ENCODE measurements at places on chromosomes 13 and 19.

GRCh38 chr13:96822895-96823294 lies 171.4 kb downstream of the OXGR1 start:
- no peak for DNase-seq

DNA sequence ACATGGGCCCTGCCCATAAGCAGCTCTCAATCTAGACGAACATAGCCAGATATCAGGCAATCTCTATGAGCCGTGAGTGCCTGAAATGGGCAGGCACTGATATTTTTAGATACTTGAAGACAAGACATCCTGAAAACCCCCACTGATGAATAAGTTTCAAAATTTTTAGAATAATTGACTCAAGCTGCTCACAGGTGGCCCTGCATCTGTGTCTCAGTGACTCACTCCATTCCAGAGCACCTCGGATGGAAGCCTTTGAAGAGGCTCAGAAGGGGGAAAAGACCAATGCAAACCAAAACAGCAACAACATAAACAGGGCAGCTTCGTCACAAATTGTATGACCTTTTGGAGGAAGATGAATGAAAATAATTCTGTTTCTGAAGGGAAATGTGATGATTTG lies 42.8 kb upstream of the SLC46A3 start:
- DNase-seq, result no peak

DNA sequence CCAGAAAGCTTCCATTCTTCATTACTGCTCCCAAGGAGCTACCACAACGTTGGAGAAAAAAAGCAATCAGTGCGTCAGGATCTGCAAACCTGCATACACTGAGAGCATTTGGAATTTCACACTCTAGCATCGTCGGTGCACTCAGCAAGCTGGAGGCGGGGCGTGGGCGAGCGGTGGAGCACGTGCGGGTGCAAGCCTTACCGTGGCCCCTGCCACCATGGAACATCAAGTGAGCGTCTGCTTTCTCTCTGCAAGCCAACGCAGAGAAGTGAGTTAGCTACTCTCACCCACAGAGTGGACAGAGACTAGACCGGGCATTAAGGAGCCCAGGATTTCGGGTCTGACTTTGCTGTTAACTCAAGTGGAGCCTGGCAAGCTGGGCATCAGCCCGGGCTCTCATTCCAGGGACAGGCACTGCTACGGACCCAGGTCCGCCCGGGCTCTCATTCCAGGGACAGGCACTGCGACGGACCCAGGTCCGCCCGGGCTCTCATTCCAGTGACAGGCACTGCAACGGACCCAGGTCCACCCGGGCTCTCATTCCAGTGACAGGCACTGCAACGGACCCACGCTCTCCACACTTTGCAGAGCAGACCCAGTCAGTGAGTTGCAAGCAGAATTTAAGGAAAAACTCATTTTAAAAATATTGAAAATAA lies 124.1 kb upstream of the SPACA7 start:
- no peak for DNase-seq

DNA sequence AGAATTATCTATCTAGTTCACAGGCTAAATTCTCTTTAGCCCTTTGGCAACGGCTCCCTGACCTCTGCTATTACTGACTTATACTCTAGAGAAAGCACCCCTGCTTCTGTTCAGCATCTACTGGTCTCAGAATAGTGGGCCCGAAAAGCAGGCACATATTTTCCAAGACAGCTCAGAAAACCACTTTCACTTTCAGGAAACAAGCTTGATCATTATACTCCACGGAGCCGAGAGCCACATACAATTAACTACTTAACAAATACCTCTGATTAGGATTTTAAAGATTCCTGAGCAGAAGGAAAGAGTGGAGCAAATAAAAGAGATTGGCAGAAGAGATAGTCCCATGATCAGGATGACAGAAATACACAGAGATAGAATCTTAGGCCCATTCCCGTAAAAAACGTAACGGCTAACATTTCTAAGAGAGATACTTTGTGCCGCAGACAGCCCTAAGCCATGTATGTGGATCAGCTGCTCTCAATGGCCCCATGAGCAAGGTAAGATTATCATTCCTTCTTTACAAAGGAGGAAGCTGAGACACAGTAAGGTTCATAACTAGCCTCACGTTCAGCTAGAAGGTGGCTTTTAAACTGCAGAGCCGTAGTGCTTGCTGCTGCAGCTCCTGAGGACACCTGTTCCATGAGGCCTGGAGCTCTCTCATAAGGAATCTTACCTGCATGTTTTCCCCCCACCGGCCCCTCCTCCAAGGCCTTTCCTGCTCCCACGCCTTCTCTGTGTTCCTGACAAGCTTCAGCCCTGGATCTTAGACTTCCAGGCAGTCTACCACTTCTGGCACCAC lies 227.2 kb downstream of the FOXO1 start:
- no peak for DNase-seq

GRCh38 chr13:100273552-100273951 lies 184.7 kb downstream of the PCCA start:
- no peak for DNase-seq

- DNase-seq, result no peak
These were observed 55.9 kb downstream of the ATP7B start for GRCh38 chr13:51955281-51955771.

DNA sequence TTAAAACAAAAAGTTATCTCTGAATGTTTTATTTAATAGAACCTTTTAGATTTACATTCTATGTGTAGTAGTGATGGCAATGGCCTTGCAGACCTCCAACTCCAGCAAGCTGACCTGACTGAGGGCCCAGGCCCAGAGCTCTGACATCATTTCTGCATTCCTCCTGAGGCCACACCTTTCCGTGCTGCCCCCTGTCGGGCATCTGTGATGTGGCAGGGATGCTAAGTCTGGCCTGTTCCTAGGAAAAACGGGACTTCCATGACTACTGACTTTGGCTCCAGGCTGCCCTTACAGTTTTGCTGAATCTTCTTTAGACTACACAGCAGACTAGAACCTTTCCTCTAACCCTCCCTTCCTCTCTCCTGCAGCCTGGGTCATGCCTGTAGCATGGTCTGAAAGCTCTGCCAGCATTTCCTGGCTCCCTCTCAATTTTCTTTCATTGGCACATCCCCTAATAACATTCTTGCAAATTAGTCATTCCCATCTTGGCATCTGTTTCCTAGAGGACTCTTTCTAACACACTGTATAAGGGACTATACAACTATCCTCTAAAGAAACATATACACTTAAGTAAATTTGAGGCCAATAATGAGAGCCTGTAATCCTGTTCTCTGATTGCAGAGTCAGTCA lies 249.1 kb downstream of the GPC5 start:
- DNase-seq, result no peak

All from stimulated activated CD4-positive, alpha-beta T cell treated with anti-CD3 and anti-CD28 coated beads, Interleukin-15, amount 100 ng/mL, for 1 hour (primary cell).